ENCODE measurements at places on chromosomes 12 and 14. TPM values are rescaled to one million over a fixed set of nuclear protein-coding genes. Genes with fewer than 3 reads are reported as not detected.

Gene AP5M1
- 15.5 TPM for polyA plus RNA-seq

Gene TRIM9
- polyA plus RNA-seq, result 0.08 TPM

Gene DENR
- 19.5 TPM for polyA plus RNA-seq

Gene GNS
- 27.6 TPM for polyA plus RNA-seq

Gene PPP1R1A
- polyA plus RNA-seq, result 0.15 TPM
